ENCODE measurements at places on chromosomes 6 and 20.

DNA sequence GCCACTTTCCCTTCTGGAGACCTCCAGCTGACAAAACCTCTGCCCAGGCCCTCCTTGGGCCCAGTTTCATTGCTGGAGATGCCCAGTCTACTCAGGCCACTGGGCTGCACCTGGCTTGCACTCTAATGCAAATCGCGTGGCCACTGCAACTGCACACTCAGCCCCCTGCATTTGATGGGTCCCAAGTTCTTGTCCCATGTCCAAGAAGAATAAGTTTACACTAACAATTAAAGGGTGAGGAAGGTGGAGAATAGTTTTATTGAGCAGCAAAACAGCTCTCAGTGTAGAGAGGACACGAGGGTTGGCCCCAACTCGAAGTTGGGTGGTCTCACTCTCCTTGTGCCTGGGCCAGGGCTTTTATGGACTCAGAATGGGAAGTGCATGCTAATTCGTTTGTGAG lies 31.9 kb upstream of the THEMIS start:
- DNase-seq, result no peak

GRCh38 chr6:163367497-163368183 lies 46.9 kb upstream of the QKI start:
- DNase-seq, result no peak

DNA sequence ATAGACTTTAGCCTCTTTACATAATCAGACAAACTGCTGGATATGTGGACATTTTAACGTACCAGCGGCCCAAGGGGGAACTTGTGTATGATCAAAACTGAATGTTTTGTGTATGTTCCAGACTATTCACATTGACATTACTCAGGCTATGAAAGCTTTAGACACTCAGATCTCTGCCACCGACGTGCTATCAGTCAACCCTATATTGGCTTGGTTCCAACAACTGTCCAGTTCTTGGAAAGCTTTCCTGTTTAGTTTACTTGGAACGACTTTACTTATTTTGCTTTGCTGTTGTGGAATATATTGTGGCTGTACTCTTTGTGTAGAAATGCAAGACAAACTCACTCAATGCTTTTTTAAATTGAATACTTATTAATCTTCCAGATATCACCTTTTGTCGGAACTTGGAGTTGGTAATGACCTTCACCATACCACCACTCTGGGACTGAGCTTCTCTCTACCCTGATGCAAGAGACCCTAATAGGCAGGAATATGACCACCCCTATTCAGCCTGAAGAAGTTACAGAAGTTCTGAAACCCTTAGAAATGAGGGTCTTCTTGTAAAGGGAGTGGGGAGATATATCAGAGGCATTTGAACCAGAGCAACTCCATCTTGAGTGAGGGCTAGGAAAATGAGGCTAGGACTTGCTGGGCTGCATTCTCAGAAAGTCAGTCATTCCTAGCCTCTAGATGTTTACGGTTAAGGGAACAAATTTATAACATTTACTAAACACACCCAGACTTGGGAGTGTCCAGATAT lies 49.0 kb upstream of the PAX1 start:
- no peak for DNase-seq

DNA sequence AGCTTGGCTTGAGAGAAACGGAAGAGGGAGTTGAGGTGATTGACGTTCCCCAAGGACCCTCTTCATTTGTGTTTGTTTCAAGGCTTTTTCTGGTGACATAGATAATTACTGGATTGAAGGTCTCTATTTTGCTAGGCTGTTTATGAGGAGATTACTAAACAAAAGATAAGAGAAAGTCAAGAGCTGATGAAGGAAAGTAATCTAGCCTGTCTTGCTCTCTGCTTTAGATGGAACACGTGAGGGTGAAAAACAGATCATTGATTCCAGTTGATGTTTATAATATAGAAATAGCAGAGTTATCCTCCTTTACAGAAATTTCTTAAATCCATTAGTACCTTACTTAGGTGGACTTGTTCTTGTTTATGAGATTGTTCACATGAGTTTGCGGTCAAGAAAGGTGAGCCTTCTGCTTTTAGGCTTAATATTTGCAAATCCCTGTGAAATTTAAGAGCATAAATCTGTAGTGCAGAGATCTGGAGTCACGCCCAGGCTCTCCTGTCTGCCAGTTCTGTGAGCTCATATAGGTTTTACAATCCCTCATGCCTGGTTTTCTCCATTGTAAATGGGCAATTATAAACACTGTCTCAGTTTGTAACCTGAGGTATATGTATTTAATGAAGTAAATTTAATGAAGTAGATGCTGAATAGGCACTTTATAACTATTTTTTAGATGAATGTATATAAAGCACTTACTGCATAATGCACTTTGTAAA lies 272.8 kb downstream of the NKAIN2 start:
- DNase-seq, result no peak

DNA sequence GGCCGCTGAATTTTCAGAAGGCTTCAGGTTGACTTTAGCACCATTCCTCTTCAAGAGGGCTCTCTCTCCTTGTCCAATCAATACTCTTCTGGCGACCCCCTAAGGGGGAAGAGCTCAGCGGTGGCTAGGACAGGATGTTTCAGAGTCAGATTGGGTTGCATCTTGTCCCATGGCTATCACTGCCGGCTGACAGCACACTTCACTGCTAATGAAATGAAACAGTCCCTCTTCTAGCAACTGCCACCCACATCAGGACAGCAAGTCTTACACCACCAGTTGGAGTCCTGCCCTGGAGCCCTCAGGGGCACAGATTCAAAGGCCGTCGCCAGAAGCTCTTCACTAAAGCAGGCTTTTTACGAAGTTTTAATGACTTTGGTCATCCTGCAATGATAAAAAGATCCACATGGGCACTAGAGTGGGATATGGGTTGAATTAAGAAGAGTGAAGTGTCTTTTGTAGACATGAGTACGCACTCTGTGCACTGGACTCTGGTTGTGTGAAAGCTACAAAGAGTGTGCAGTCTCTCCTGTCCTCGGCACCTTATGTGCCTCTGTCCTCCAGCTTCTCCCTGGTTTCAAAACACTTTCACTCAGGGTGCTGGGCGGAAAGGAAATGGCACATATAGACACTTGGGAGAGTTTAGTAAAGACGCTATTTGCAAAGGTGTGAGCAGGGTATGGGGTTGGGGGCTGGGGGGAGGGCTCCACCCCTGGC lies 66.1 kb upstream of the SLC22A16 start:
- no peak for DNase-seq

GRCh38 chr6:160795721-160796120 lies 93.7 kb downstream of the PLG start:
- DNase-seq, result no peak

- no peak for DNase-seq
These were observed 1027.2 kb upstream of the GJE1 start for GRCh38 chr6:141105481-141105880.

GRCh38 chr20:51700809-51701285 lies 67.3 kb downstream of the ATP9A start:
- DNase-seq, result no peak

DNA sequence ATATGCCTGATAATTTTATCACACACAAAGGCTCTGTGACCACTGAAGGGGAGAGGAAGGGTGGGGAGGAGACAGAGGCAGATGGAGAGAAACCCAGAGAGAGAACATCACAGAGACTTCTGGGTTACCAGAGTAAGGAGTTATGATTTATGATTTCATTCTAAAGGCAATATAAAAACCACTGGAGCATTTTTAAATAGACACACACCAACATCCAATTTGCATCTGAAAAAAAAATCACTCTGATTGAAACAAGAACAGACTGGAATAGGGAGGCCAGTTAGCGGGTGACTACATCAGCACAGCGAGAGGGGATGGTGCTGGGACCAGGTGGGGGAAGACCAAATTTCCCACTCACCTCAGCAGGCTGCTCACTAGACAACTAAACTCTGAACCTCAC lies 104.8 kb downstream of the AGPAT4 start:
- DNase-seq, result no peak

- no peak for DNase-seq
These were observed 67.4 kb upstream of the C20orf144 start for GRCh38 chr20:33594743-33595142.

DNA sequence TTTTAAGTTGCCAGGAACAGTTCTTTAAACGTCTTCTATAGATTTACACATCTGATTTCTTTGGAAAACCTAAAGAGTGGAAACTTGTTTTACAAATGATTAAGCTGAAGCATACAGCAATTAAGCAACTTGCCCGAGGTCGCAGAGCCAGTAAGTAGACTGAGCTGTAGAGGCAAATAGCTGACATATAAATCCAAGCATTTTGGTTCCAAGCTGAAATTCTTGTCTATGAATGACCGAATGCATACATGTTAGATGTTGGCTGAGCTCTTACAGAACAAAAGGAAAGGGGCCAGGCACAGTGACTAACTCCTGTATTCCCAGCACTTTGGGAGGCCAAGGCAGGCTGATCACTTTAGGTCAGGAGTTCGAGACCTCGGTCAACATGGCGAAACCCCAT lies 101.8 kb upstream of the SGK1 start:
- DNase-seq, result no peak

- no peak for DNase-seq
These were observed 195.1 kb downstream of the BMP7 start for GRCh38 chr20:57071283-57071731.

DNA sequence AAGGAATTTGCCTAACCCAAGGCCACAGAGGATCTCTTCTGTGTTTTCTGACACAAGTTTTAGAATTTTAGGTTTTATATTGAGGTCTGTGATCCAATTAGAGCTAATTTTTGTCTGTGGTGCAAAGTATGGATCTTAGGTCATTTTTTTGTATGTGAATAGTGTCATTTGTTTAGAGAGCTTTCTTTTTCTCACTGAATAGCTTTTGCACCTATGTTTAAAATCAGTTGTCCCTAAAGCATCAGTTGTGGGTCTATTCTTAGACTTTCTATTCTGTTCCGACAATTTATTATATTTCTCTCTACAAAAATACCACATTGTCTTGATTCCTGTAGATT lies 341 bp upstream of the MCM9 start:
- no peak for DNase-seq
